Adipocyte (in vitro differentiated cells): ENCODE measurements at places on chromosomes 2 and 18.

GRCh38 chr2:148538375-148538774 lies 106.2 kb upstream of the EPC2 start:
- DNase-seq = no peak

DNA sequence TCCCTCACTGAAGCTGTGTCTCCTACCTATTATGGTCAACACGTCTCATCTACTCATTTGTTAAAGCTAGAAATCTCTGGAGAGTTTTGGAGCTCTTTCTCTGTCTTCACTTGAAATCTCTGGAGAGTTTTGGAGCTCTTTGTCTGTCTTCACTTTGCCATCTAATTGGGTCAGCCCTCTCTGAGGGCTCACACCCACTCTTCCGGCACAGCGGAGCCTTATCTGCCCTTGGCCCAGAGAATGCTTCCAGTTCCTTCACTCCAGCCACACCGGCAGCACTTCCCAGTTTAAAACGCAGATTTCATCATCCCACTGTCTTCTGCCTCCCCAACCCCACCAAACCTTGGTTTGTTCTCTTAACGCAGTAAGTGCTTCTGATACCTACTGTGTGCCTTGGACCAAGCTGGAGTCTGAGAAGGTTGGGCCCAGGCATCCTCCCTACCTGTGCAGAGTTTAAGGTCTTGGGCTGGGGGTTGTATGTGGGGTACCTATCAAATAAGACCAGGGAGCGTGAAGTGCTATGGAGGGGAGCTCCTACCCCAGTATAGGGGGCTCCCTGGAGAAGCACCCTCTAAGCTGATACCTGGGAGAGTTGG lies 5.0 kb downstream of the HPCAL1 start:
- DNase-seq = no peak

- no peak for DNase-seq
Measured at GRCh38 chr2:204152616-204153015, 216.1 kb downstream of the ICOS start.

GRCh38 chr2:65279756-65280155 lies 52.1 kb downstream of the ACTR2 start:
- no peak for DNase-seq

GRCh38 chr18:58567453-58568196 lies 61.3 kb downstream of the ALPK2 start:
- DNase-seq = peak; percentile 94

GRCh38 chr18:6401687-6402086 lies 13.0 kb downstream of the L3MBTL4 start:
- DNase-seq = no peak

DNA sequence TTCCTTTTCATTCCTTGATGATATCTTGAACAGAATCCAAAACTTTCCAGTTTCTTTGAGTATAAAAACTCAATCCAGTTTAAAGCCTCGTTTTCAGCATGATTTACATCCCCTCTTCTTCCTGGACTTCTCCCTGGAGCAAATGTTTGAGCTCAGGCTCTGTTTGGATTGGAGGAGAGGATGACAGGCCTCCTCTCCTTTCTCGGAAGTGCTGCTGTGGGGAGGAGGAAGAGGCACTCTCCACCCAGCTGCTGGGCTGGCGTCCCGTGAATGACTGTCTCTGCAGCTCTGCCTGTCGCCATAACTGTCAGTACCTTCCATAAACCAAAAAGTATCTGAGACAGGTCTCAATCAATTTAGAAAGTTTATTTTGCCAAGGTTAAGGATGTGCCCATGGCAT lies 238.2 kb upstream of the AGAP1 start:
- no peak for DNase-seq

GRCh38 chr18:30088238-30089015 lies 954.1 kb downstream of the DSC3 start:
- DNase-seq = peak; percentile 50

GRCh38 chr18:41753826-41754225 lies 201.2 kb upstream of the PIK3C3 start:
- DNase-seq = no peak

- DNase-seq = peak; percentile 45
Measured at GRCh38 chr2:121485039-121485438, 45.6 kb upstream of the RNU4ATAC start.

DNA sequence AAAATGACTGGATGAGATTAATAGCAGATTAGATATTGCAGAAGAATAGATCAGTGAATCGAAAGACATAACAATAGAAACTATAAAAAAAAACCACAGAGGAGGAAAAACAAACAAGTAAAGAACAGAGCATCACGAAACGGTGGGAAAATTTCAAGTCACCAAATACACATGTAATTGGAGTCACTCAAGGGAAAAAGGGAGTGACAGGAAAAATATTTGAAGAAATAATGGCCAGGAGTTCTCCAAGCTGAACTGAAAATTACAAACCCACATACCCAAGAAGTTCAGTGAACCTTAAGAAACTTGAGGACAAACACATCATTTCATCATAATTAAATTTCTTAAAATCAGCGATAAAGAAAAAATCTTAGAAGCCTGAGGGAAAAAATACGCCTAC lies 11.0 kb upstream of the IL1R1 start:
- no peak for DNase-seq

DNA sequence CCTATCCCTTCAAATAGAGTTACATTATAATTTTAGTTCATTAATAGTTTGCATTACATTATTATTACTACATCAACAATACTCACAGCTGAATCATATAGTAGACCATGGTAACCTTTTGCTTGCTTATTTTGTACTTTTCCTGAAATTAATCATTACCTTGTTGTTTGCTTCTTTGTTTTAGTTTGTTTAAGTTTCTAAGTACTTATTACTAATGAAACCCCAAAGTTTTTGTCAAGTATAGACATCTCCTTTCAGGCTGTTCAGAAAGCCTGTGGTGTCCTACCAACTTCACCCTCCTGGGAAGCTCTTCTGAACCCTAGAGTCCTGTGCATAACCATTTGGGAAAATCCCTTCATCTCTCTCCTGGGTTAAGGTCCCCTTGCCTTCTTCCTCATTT lies 43.5 kb upstream of the LAPTM4A start:
- no peak for DNase-seq

- peak; percentile 53 for DNase-seq
Measured at GRCh38 chr2:205245652-205246051, 436.6 kb upstream of the NRP2 start.

DNA sequence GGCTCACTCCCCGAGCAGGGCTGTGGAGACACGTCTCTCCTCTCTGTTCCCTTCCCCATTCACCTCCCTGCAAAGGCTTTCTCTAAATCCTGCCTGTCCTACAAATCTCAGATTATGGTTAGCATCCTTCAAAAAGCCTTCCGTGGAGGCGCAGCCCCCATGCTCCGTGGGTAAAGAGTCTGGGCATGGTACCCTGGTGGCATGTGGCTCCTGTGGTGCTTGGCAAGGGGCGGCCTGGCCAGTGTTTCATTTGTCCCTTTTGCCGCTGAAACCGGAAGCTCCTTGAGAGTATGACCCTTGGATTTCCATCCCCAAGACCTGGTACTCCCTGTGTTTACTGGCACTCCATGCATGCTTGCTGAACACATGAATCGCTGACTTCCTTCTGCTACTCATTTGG lies 839.3 kb upstream of the SALL3 start:
- DNase-seq = no peak

- peak; percentile 87 for DNase-seq
Measured at GRCh38 chr2:157032017-157032416, 225.5 kb upstream of the GALNT5 start.

GRCh38 chr18:13993730-13994129 lies 78.4 kb upstream of the MC2R start:
- DNase-seq = no peak

DNA sequence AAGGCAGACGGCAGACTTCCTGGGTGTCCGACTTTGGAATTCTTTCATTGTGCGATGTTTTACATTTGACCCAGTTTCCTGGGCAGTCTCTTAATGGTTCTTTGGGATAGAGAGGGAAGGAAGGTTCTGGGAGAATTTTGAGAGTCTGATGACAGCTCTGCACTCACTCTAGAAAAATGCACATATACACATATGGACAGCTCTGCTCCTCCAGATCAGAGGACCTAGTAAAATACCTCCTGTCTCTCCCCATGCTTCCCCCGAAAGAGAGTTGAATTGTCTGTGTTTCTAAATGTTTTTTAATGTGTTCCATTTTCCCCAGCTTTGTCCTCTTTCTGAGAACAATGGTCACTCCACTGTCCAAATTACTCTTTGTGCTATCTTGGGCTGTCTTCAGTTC lies 102.0 kb upstream of the CXCR4 start:
- no peak for DNase-seq

- no peak for DNase-seq
Measured at GRCh38 chr18:13186687-13187086, 31.9 kb upstream of the LDLRAD4 start.

- no peak for DNase-seq
Measured at GRCh38 chr2:47516360-47517104, 113.6 kb downstream of the MSH2 start.

DNA sequence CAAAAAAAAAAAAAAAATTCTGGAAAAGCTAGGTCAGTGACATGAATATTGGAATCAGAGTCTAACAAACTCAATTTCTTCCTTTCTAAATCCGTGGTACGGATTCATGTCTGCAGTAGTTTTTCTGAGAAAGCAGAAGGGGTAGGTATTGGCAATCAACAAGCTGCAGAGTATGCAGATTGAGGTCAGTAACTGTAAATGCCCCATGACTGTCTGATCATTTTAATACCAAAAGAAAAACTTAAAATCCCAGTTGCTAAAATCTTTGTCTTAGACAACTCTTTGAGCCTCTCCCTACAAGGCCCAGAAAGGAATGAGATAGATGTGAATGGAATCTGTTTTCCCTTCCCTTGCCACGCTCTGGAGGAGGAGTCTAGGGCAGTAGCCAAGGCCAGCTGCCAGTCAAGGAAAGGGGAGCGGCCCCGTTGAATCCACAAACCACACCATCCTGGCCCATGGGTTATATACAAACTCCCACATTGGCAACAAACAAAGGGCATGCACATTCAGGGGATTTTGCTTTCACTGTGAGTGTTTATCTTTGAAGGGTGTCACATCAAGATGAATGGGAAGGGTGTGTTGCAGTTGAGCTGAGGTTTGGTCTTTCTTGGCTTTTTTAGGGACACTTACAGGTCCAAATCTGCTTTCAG lies 6.1 kb upstream of the CASP8 start:
- DNase-seq = peak; percentile 74

GRCh38 chr2:122098306-122098705 lies 342.9 kb downstream of the TSN start:
- DNase-seq = no peak

DNA sequence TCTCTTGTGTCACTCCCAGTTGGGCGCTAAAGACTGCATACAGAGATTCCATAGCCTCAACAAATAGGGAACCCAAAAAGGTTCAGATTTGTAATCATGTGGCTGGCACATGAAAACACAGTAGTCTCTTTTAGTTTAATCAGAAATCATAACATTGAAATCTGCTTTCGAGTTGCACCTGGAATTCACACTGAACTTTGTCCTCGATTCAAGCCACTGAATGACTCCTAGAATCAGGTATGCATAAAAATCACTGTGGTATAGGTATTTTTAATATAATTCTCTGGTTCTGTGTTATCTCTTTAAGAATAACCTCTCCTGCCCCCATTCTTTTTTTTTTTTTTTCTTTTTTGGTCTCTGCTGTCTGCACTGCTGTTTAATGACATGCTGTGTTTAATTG lies 150.2 kb downstream of the KCNH7 start:
- DNase-seq = no peak

- DNase-seq = no peak
Measured at GRCh38 chr2:43057742-43058725, 168.4 kb downstream of the ZFP36L2 start.

- no peak for DNase-seq
Measured at GRCh38 chr2:58698620-58699019, 457.5 kb upstream of the FANCL start.

DNA sequence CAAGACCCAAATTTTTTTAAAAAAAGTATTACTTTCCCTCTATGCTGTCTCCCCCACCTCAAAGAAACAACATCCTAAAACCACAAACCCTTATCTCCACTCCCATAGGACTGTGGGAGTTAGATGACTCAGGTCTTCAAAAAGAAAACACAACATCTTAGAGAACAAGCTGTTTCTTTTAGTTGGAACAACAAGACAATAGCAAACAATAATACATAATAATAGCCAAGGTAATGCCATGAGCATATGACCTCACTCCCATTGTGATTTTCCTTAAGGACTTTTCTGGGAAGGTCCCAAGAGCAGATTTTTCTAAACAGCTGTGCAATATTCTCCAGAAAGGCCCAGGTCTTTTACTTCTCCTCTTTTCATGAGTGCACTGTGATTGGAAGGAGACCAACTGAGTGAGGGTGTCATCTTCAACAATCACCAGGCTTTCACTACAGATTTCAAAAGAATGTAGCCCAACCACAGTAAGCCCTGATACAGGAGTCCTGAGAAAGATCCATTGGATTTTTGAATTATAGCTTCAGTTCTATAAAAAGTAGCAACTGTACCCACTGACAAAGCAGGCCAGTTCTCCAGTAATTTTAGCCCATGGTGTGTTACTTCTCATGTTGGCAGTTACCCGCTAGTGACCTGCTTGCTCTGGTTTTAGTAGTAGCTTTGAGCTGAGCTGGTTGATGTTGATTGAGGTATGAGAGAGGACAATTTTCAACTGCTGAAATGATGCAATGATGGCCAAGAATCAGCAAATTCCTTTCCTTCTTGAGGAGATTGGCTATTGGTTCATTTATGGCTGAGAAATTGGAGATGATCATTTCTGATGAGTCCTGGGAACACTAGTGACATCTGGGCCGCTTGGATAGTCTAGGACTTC lies 144.5 kb upstream of the TCF4 start:
- peak; percentile 36 for DNase-seq

GRCh38 chr2:85329181-85329651 lies 1.4 kb upstream of the TGOLN2 start:
- no peak for DNase-seq

GRCh38 chr18:54835944-54836343 lies 7.7 kb downstream of the RAB27B start:
- no peak for DNase-seq

DNA sequence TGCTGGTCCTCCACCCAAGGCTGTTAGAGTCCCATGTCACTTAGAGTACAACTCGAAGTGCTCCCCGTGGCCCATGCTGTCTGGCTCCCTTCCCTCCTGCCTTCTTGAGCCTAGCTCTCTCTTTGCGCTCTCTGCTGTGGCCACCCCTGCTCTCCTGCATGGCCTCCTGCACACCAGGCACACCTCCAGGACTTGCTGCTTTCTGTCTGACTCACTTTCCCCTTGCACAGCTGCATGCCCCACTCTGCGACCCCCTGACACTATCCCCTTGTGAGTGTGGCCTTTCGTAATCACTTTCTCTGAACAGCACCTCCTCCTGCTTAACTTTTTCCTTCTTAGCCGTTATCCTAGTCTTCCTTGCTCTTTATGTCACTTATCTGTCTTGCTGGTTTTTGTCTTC lies 343.6 kb downstream of the TGIF1 start:
- no peak for DNase-seq

- no peak for DNase-seq
Measured at GRCh38 chr18:68103561-68103960, 587.0 kb upstream of the DSEL start.

GRCh38 chr2:31051258-31052140 lies 86.7 kb downstream of the GALNT14 start:
- DNase-seq = no peak

- peak; percentile 75 for DNase-seq
Measured at GRCh38 chr2:127145280-127145895, 38.4 kb upstream of the BIN1 start.

GRCh38 chr2:86275384-86275799 lies 62.0 kb downstream of the REEP1 start:
- no peak for DNase-seq
